ENCODE measurements at places on chromosomes 1 and 21.

DNA sequence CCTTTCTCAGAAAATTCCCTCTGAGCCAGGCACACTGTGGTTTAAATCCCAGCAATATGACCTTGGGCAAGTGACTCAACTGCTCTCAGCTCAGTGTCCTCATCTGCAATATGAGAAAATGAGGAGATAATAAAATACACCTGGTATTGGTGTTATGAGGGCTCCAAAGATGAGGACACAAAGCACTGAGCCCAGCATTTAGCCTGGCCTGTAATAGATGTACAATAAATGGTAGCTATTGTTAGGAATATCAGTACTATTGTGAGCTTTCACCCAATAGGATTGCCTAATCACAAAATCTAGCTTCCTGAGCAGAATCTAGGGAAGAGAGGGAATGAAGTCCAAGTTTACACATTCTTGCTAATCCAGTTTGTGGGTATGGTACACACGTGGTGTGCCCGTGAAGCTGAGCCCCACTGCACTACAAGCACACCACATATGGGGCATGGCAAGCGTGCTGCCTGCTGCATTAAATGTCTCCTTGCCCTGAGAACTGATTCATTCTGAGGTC, 24.3 kb upstream of the SLC30A1 start:
- DNase-seq, result peak; percentile 88

GRCh38 chr1:225580238-225581099, 72.5 kb downstream of the ENAH start:
- no peak for DNase-seq

DNA sequence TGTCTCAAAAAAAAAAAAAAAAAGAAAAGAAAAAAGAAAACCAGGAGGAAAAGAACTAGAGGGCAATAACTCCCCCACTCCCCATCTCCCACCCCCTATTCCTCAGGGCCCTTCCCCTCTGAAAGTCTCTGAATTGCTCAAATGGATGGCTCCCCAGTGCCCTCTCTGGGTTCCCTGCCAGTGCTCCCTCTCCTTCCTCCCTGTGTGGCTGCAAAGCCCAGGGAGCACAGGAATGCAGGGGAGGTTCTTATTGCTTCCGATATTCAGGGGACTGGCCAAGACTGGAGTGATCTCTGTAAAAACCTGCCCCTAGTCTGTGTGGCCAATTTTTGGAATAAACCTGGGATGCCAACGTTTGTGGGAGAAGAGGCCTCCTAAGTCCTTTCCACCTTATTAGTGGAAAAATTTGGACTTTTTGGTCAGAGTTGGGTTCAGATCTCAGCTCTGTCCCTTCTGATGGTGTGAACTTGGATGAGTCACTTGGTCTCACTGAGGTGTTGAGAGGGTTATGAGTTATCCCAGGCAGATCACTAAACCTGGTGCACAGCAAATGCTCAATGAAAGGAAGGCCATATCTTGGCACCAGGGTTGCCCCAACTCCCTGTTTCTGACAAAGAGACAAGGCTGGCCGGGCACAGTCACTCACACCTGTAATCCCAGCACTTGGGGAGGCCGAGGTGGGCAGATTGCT, 13.4 kb upstream of the ARHGEF10L start:
- no peak for DNase-seq

GRCh38 chr1:116708255-116708900, 40.8 kb upstream of the IGSF3 start:
- no peak for DNase-seq
